ENCODE measurements at places on chromosomes 11 and 22.
A peak's percentile ranks its signal among the peaks of the same experiment; 100 is the strongest.

GRCh38 chr22:40046126-40046525 is 51.4 kb downstream of the FAM83F start:
- DNase-seq: no peak

DNA sequence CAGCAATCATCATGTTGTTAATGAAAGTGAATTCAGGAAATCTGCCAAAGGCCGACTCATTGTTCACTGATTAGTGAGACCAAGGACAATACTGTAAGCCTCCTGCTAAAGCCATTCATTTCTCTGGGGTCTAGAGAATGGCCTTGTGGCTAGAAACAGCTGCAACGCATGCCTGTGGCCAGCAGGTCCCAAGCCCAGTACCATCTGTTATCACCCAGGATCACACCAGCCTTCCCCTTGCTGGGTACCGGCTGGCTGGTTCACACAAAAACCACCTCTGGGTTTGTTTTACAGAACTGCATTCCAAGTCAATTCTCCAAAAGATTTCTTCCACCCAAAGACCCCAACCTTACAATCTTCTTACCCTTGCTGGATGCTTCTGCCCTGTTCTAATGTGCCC is 1.1 kb downstream of the PLAAT5 start:
- no peak for DNase-seq

DNA sequence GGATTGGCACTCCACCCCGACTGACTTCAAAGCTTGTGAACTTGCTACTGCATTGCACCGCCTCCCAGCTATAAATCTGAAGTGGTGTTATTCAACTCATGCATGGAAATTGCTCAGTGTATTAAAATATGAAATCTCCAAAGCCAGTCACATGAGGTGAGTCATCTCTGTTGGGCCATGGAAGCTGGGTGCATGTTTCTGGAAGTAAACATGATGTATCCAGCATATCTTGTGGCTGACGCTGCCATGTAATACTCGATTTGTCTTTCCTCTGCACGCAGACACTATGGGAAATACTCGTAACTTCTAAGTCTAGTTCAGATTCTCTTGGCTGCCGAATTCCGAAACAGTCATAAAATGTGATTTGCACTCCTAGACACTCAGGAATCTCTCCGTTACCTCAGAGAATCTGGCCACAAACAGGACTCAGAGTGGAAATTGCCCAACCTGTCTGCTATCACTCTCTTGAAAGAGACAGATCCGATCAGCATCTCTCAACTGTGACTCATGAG is 154.9 kb upstream of the MPPED2 start:
- DNase-seq: no peak

DNA sequence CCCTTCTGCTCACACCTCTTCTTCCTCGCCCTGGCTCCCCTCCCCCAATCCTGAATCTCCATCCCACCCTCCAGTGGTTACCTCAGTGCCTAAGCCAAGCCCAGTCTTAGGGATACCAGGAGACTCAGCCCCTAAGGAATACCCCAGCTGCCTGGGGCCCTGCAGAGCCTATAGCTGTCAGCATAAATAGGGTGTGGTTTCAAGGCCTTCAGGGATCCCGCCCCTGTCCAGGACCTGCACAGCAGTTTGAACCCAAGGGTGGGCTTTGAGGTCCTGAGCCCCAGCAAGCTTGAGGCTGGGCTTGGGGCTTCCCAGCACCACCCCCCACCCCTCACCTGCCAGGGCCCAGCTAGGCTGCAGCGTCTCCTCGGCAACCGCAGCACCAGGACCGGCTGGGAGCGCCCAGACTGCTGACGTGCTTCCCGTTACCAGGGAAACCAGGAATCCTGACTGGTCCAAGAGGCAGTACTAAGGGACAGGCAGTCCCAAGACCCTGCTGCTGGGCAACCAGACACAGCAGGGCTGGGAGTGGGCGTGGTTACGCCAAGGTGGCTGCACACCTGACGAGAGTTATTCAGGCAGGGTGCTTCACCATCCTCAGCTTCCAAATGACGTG is 13.7 kb downstream of the APBB1 start:
- DNase-seq: no peak

GRCh38 chr11:99505831-99506230 is 485.1 kb downstream of the CNTN5 start:
- no peak for DNase-seq

GRCh38 chr22:21014726-21015465 is at the start of gene P2RX6:
Gene P2RX6, plus strand, starts transcription at chr22:21015165. Its CDS starts 10 bp downstream, at chr22:21015175.
- DNase-seq: no peak

DNA sequence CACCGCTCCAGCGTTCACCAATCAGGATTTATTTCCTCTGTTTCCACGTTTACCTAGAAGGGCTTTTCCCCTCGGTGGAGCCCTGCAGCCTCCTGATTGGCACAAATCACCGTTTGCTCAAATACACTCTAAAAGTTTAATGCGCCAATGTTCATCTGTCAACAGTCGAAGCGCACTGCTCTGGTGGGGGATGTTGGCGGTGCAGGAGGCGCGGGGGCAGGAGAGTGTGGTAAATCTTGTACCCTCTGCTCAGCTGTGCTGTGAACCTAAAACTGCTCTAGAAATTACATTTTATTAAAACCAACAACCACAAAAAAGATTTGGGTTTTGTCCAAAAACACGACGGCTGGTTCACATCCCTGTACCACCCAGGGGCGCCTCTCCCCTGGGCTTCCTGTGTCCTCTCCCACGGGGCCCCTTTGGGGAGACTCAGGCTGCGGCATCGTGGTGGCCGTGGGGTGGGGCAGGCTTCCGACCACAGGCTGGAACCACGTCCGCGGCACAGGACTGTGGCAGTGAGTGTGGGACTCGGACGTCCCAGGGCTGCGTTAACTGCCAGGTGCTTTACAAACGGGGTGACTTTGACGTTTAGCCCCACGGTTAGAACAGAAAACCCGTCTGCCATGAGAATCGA is 13.5 kb downstream of the TTLL8 start:
- no peak for DNase-seq

GRCh38 chr22:40728731-40729189 is 49.5 kb downstream of the MCHR1 start:
- peak; percentile 18 for DNase-seq

GRCh38 chr22:42347281-42347824 is 76.9 kb upstream of the TCF20 start:
- DNase-seq: no peak

DNA sequence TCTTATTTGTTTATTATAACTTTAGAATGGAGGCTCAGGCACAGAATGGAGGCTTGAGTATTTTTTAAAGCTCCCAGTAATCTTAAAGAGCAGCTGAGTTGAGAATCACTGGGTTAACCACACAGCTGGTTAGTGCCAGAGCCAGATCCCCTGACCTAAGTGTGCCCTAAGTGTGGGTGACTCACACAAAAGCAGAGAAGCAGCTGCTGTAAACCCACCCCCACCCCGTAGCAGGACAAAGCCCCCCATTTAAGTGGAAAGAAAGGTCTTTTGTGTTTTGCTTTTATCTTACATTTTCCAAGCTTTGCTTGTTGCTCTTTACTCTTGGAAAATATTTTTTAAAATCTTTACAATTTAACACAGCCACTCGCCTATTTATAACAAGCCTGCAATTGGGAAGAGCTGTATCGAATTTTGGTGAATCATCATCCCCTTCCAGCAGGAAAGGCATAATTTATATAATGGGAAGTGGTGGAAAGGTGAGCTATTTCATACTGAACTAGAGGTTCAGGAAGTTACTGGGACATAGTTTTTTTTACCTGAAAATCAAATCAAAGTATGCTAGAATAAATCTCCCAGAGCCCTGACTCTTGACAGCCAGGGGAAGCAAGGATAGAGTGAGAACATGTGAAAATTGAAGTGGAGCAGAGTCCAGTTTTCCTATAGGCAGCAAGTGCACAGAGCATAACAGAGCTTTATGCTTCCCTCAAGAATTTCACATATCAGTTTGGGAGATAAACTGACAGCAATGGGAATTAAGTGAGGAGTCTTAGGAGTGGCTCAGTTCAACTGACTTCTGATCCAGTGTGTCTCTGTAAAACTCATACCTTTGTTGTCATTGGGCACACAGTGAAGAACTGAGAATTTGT is 405.7 kb downstream of the AASDHPPT start:
- no peak for DNase-seq

DNA sequence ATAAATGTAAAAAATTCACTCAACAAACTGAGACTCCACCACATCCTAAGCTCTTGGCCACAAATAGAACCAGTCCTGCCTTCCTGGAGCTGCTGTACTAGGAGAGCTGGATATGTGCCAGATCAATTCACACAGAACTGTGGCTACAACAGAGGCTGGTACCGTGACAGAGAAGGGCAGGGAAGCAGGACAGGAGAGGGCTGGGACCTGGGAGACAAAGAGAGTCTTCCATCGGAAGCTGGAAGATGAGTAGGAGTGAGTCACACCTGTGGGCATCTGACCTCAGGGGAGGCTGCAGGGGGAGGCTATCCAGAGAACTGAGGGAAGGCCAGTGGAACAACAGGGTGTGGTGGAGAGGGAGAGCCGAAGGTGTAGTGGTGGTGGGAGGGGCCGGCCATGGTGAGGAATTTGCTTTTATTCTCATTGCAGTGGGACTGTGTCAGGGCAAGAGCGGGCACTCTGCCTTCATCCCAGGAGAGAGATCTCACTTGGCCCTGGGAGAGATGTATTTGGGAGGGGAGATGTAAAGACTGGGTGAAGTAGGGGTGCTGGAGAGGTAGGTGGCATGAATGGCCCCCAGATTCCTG is 1.9 kb upstream of the LTBP3 start:
- DNase-seq: no peak

GRCh38 chr11:79428406-79428805 is 12.4 kb downstream of the TENM4 start:
- DNase-seq: no peak

- no peak for DNase-seq
Measured at GRCh38 chr11:27930946-27931345, 177.0 kb downstream of the KIF18A start.

GRCh38 chr22:39414377-39414776 is 14.8 kb downstream of the TAB1 start:
- DNase-seq: no peak

- DNase-seq: no peak
Measured at GRCh38 chr11:123187248-123187647, 7.8 kb downstream of the CLMP start.

DNA sequence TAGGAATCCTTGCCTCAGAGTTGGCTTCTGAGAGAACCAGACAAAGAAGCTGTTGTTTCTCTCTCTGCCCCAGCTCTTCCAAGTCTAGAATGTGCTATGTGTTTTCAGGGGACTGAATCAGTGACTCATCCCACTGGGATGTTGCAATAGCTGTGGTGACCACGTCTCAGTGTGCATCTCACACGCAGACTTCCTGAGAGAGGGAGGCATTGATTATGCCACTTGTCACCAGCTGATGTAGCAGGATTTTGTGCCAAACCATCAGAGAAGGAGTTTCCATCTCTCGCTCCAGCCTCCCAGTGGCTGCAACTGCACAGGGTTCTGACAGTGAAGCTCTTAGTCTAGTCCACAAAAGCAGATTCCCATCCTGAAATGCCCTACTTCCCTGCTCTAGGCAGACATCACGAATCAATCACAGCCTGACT is 455.8 kb downstream of the MIAT start:
- no peak for DNase-seq

DNA sequence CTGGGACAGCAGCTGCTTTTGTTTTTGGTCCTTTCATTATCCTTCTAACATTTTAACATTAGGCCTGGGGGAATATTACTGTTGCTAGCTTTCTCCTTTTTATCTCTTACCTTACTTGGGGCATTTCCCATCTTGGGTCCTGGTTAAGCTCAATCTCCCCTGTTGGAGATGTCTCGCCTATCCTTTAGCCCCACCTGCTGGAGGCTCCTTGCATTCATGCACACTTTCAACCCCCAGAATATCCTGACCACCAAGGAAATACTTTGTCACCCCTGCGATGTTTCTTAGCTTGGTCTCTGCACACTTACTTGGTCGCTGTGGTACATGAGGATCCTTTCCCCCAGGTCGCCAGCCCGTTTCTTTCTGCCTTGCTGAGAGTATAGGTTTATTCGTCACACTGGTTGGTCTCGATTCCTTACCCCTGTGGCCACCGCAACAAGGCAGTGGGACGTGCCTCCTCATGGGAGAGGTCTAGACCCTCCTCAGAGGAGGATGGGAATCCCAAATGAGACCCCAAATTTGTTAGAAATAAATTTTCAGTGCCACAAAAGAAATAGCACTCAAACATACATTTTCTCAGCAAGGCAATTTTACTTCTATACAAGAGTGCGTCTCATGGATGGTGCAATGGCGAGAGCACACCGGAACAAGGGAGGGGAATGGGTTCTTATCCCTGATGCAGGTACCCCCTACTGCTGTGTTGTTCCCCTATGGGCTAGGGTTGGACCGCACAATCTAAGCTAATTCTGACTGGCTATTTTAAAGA is 5.4 kb upstream of the TXN2 start:
- no peak for DNase-seq

GRCh38 chr11:12045914-12046635 is 37.6 kb upstream of the DKK3 start:
- DNase-seq: no peak

DNA sequence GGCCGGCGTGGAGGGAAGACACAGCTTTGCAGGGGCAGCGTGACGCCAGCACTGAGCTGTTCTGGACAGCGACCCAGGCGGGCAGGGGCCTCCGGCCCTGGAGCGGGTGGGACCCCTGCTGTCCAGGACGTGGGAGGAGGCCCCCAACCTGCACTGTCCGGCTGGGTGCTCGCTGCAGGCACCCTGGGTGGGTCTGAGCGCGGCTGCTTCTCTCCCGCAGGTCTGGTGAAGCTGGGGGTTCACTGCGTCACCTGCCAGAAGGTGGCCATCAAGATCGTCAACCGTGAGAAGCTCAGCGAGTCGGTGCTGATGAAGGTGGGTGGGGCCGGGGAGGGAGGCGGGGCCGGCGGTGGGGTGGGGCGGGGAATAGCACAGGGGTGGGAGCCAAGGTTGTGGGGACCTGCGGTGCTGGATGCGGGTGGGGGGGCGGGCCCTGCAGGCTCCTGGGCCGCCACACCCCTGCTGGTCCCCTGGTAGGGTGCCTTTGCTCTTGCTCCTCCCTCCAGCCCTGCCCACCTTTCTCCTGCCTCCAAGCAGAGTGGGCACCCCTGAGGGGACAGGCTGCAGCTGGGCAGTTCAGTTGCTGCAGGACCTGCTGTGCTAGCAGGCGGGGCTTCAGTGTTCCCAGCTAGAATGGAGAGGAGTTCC is 46.2 kb downstream of the BRSK2 start:
- no peak for DNase-seq

- DNase-seq: no peak
Measured at GRCh38 chr11:27061461-27061821, 20.8 kb downstream of the BBOX1 start.

- peak; percentile 49 for DNase-seq
Measured at GRCh38 chr11:63985812-63986155, 454 bp upstream of the OTUB1 start.

GRCh38 chr22:20607157-20607907 is 99.9 kb downstream of the MED15 start:
- DNase-seq: no peak

GRCh38 chr11:27909386-27909785 is 198.6 kb downstream of the KIF18A start:
- no peak for DNase-seq
